ENCODE measurements at places on chromosomes 1 and 21.
A peak's percentile ranks its signal among the peaks of the same experiment; 100 is the strongest.

GRCh38 chr1:114341299-114341698 is 169.7 kb downstream of the TRIM33 start:
- no peak for DNase-seq

DNA sequence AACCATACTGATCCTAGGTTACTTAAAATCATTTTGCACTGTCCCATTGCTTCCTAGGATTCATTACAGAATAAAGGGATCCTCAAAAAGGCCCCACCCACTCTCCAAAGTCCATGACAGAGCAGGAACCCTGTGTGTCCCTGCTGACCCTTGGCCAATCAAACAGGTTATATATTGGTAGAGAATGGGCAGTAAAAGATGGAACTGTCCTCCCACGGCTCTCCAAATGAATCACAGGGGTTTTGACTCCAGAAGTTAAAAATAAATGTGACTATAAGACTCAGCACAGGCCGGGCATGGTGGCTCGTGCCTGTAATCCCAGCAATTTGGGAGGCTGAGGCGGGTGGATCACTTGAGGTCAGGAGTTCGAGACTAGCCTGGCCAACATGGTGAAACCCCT is 65.5 kb downstream of the ACOT7 start:
- no peak for DNase-seq

DNA sequence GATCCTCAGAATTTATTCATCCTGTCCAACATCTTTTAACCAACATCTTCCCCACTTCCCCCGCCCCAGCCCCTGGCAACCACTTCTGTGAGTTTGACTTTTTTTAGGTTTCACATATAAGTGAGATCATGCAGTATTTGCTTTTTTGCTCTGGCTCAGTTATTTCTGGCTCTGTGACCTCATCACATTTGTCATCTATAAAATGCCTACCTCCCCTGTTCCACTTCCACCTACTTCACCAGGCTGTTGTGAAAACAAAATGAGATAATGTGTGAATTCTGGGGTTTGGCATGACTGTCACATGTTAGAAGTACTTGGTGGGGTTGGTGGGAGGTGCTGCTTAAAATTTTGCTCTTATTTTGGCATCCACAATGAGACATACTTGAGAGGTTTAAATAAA is 18.4 kb downstream of the HHAT start:
- DNase-seq = no peak

DNA sequence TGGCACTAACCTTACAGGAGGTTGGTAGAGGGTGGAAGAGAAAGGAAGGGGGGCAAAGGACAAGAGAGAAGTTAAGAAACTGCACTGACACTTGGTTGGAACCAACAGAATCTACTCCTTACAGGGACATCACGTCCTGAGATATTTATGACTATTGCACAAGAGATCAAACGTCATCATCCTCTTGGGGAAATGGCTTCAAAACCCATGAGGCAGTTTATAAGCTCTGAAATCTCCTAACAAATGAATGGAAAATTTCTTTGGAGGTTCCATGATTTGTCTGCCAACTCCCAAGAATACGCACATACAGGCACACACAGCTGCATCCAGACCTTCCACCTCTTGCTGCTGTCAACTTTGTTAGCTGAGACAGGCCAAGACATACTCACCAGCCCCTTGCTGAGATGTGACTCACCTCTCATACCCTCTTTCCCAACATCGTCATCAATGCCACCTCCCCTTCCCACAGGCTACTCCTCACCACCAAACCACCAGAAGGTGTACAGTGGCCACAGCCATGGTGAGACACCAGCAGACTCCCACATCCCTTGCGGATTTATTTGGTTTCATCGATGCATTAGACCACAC is 135.5 kb downstream of the SETD4 start:
- peak; percentile 41 for DNase-seq

GRCh38 chr1:2228694-2229036 is 546 bp downstream of the SKI start:
- no peak for DNase-seq

DNA sequence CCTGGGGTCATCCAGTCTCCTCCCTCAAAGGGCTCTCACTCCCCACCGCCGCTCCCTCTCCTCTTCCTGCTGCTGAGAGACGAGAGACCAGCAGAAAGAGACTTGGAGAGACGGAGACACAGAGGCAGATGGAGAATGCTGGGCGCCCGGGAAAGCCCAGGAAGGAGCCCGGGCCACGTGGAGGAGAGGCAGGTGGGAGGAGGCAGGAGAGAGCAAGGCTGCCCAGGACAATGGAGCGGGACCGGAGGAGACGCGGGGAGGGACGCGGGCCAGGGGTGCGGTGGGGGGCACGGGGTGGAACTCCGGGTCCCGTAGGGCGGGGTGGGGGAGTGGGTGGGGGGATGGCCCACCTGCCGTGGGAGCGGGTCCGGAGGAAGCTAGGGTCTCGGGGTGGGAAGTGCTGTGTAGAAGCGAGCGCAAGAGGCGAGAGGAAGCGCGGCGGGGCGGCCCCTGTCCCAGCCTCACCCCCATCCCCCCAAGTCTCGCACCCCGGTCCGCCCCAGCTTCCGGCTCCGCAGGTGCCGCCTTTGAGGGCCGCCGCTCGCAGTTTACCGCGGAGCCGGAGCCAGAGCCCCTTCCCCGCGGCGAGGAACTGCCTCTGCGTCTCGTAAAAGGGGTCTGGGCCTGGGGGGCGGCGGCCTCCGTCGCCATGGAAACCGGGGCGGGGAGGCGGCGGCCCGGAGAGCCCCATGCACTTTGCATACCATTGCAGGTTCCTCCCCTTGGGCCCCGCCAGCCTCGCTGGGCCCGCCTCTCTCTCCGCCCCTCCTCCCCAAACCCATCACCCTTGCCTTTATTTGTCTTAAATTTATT is 11.7 kb upstream of the EPHA2 start:
- peak; percentile 70 for DNase-seq

DNA sequence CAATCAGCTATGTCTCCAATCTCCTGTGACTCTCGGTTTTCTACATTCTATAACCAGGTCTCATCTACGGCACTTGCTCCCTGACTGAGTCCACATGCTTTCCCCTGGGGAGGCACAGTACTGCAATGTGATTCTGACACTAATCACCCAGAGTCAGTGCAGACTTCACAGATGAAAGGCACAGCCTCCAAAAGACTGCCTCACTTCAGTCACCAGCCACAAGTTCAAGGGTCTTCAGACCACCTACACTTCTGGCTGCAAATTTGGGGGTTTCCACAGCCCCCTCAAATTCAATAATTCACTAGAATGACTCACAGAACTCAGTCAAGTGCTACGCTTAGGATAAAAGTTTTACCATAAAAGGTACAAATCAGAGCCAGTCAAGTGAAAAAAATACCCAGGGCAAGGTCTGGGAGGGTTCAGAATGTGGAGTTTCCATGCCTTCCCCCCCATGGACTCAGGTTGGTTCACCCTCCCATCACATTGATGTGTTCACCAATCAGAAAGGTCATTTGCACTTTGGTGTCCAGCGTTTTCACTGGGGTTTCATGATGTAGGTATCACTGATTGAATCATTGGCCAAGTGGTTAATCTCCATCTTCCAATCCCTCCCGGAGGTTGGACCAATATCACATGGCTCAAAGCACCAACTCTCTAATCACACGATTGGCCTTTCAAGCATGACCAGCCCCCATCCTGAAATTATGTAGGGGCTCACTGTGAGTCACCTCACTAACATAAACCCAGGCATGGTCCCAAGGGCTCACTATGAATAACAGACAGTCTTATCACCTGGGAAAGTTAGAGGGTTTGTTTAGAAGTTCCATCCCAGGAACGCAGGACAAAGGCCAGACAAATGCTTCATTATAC is 182.9 kb upstream of the CAMK1G start:
- DNase-seq = no peak

DNA sequence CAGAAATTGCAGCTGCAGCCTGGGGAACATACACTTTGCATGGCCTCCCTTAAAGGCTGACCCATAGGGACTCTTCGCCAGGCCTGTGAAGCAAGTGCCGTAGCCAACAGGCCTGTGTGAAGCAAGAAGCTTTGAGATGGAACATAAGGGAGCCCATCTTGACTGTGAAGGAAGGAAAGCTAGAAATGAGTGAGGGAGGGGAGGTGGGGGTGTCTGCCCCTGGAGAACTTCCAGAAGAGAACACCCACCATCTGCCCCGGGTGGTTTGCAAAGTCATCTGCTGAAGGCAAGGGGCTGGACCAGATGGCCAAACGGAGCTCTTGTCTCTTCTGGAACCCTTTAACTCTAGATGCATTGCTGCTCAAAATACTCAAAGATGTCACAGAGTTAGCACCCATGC is 103.3 kb upstream of the GRIK3 start:
- DNase-seq = no peak

DNA sequence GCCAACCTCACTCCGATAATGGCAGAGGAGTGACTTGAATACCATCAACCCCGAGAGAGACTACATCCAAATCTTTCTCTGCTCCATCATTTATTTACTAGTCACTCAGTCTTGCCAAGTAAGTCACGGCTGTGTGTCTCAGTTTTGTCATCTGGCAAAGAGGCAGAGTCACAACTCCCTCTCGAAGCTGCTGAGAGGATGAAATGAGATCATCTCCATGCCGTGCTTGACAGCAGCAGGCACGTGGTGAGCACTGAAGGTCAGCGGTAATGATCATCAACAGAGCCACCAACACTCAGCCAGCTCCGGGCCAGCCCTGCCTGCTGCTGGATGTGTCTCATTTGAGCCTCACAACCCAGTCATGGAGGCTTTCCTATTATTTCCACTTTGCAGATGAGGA is 19.9 kb downstream of the ALDH4A1 start:
- peak; percentile 75 for DNase-seq

- DNase-seq = no peak
These were observed 17.7 kb upstream of the STX12 start for GRCh38 chr1:27755286-27755685.

- DNase-seq = no peak
These were observed 77.3 kb upstream of the KCNJ15 start for GRCh38 chr21:38179511-38179910.

DNA sequence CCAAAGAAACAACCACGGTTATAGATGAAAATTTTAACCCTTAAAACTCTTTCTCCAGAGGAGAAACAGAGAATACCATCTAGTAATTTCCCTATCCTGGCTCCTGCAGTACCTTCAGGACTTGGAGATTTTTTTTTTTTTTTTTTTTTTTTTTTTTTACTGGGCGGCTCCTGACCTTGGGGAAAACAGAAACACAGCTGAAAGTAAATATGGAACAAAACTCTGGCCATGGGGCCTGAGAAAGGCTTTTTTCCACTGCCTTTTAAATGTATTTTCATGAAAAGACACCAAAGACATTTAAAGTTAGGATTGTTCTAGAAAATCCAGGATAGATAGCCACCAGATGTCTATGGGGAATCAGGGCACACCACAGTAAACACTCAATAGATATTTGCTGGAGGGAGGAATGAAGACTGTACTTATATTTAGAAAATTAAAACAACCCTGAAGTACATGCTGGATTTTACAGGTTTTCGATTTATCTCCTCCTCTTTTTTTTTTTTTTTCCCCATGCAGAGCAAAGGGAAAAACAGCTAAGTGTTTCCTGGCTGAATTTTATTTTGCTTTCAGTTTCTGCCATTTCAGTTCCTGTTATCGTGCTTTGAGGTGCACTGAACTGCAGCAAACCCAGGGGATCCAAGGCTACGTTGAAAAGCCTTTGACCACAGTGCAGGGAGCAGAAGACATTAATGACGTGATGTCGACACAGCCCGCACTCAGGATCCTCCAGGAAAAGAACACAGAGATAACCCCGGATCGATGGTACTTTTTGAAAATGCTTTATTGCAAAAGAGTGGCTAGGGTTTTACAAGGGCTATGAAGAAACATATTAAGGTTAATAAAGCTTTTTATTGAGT is 35.7 kb upstream of the CNN3 start:
- no peak for DNase-seq

GRCh38 chr1:10717296-10718082 is 79.0 kb downstream of the CASZ1 start:
- DNase-seq = no peak

- DNase-seq = no peak
These were observed 72.6 kb downstream of the DOP1B start for GRCh38 chr21:36229181-36229580.

DNA sequence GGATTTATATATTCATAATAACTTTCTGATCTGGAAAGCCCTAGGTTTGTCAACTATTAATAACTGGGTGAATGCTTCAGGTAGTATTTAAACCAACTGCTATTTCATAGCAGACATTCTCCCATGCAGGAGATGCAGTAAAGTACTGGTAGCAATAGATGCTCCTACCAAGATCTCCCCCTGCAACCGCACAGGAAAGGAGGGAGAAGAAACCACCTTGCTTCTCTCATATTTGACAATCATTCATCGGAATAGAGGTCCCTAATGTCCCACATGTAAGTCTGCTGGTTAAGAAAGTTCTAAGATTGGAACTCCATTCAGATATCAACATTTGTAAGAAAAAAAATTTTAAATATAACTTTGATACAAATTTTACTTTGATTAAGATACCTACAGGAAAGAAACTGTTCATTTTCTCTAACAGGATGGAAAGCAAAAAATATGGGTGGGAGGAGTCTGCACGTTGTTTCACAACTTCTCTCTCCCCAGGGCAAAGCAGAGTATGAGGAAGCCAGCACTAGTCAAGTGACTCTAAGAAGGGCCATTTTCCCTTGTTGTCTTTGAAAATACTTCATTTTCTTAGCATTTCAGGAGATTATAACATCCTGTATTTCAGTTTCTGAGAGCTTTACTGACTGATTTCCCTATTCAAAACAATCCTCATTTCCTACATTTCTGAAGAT is at the start of gene PYHIN1:
Gene PYHIN1, plus strand, starts transcription at position 498 of the 683 bp plus-strand sequence. CDS start 5,359 bp downstream, outside the sequence.
- DNase-seq = no peak

- no peak for DNase-seq
These were observed 13.9 kb downstream of the EPHX1 start for GRCh38 chr1:225823811-225824261.

DNA sequence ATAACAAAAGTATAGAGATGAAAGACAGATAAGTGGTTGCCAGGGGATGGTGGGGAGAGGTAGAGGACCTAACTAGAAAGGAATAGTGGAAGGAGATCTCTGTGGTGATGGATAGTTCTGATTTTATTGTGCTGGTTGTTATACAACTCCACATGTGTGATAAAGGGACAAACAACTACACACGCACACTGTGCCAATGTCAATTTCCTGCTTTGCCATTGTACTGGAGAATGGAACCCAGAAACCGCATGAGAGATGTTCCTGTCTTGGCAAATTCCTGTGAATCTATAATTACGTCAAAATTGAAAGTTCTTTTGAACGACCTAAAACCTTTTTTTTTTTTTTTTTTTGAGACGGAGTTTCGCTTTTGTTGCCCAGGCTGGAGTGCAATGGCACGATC is 11.0 kb downstream of the TNFRSF9 start:
- no peak for DNase-seq

DNA sequence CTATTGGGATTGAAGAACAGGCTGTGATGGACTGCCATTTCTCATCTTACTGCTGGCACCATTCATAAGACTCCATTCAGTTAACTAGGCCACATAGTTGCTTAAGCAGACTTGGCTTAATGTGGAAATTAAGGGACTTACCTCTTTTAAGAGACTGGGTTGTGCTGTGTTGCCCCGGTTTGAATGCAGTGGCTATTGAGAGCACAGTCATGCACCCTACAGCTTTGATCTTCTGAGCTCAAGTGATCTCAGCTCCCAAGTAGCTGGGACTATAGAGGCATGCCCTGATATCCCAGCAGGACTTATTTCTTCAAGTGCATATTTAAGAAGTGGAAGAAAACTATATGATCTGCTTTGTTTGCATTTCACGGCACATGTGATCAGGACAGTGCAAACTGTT is 181.1 kb downstream of the RASAL2 start:
- DNase-seq = no peak

- DNase-seq = no peak
These were observed 185.6 kb downstream of the ZBTB18 start for GRCh38 chr1:244236721-244237120.

GRCh38 chr1:119594376-119594775 is 53.7 kb downstream of the ZNF697 start:
- no peak for DNase-seq

- DNase-seq = no peak
These were observed 83.0 kb downstream of the RRAGC start for GRCh38 chr1:38776466-38777065.

Data from AG08396 (cell line).